ENCODE measurements at places on chromosomes 7 and 10.

GRCh38 chr7:117019287-117019686 is 66.0 kb downstream of the ST7 start:
- DNase-seq = no peak

DNA sequence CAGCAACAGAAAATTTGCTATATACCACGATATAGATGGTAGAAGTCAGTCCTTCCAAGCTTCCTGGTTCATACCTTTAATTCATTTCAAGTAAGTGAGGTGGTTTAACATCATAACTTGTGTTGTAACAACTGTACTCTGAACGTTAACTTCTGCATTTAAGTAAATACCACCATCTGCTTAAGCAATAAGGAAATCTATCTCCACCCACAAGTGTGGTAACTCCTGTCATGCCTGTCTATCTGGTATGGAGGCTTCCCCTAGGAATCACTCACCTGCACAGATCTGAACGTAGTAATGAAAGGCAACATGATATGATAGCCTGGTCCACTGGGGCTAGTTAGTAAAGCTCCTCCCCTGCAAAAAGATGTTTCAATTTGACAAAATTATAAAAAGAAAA is 2.3 kb downstream of the ERLIN1 start:
- DNase-seq = no peak

DNA sequence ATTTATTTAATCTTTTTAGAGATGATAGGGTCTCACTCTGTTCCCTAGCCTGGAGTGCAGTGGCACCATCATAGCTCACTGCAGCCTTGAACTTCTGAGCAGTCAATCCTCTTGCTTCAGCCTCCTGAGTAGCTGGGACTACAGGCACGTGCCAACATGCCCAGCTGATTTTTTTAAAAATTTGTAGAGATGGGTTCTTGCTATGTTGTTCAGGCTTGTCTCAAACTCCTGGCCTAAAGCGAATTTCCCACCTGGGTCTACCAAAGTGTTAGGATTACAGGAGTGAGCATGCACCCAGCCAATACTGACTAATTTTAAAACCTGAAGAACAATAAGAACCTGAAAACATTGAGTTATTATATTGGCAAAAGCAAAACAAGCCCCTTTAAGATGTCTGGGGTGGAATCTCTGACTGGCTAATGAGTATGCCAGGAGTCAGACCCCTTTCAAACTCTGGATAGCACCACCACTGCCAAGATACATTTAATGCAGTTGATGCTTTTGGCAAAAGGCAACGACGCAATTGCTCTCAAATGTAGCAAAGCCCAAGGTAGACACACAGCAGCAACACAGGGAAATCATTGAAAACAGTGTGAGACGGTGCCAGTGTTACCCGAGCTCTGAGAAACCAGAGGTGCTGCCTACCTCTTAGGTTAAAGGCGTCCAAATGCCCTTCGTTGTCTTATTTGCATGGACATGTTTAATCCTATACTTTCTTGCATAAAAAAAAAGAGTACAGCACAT is 40.7 kb upstream of the TOMM7 start:
- no peak for DNase-seq

DNA sequence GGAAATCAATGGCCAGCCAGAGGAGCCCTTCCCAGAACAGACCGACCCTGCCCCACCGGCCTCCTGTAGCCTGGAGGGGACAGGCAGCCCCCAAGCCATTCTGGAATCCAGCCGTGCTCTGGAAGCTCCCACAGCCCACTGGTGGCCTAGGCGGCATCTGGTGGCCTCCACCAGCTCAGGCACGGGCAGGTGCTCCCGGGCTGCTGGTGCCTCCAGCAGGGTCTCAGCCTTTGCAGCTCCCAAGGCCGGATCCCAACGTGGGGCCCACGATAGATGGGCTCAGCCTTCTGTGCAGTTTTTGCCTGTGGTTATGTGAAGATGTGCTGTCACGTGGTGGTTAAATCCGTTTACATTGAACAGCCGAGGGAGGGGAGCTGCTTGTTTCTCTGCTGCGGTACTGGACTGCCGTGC is 44.4 kb downstream of the JAKMIP3 start:
- no peak for DNase-seq

DNA sequence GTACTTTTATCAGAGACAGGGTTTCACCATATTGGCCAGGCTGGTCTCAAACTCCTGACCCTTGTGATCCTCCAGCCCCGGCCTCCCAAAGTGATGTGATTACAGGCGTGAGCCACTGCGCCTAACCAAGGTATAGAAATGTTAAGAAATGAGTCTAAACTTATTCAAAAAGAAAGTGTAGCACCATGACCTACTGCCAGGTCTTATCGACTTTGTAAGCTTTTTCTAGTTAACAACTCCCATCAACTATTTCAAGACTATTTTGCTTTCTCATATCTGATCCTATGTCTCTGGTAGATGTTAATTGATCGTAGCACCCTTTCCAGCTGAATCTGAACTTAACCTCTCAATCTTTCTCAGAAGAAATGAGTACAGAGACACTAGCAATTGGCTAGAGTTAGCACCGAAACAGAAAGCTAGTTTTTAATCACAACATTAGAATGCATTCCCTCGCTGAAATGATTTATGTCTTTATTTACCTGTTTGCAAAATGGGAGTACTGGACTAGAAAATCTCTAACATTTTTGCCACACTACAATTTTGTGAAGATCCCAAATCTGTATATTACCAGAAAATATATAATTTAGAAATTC is 114.0 kb upstream of the HGF start:
- no peak for DNase-seq

DNA sequence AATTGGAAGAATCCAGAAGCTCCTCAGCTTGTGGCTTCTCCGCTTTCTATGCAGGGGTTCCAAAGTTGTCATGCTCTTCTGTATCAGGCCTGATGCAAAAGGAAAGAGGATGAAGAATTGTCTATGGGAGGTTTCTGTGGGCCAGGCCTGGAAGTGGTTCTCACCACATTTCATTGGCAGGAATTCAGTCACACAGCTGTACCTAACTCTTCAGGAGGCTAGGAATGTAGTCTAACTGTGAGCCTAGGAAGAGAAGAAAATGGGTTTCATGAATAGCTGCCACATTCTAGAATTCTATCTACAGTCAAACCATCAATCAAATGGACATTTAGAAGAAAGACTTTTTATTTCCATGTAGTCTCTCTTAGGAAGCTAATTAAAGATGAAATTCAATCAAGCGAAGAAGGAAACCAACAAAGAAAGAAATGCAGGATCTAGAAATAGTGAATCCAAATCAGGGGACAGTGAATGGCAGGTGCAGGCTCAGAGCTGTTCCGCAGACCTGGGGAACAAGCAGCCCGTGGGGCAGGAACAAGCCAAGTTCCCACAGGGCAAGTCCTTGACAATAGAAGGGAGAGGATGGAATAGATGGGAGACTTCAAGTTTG is 25.4 kb upstream of the USP6NL start:
- DNase-seq = no peak

GRCh38 chr10:117427356-117427755 is 52.1 kb upstream of the PDZD8 start:
- no peak for DNase-seq

GRCh38 chr10:107230887-107231286 is 66.4 kb upstream of the SORCS1 start:
- DNase-seq = no peak

DNA sequence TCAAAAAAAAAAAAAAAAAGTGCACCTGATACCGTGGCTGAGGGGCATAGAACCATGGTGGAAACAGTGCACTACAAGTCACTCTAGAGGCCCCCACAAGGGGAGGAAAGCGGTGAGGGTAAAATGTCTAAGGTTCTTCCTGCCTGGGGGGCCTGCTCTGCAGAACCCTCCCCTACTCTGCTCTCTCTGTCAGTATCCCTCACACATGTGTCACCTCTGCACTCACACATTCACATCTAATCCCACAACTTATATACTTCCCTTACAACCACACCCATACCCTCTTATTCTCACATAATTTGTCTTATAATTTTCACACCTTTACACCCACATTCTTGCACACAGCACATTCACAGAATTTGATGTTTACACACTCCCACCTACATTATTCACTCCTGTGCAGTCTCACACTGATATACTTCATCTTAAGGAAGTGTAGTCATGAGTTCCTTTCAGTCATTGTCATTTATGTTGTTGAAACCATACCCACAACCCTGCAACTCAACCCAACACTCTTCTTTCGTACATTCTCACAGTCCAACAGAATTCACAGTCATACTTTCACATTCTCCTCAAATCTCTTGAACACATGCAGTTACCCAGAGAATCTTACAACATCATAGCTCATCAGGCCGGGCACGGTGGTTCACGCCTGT is 68.0 kb upstream of the PAX2 start:
- no peak for DNase-seq

GRCh38 chr7:73742753-73743641 is 4.4 kb upstream of the ABHD11 start:
- DNase-seq = no peak

DNA sequence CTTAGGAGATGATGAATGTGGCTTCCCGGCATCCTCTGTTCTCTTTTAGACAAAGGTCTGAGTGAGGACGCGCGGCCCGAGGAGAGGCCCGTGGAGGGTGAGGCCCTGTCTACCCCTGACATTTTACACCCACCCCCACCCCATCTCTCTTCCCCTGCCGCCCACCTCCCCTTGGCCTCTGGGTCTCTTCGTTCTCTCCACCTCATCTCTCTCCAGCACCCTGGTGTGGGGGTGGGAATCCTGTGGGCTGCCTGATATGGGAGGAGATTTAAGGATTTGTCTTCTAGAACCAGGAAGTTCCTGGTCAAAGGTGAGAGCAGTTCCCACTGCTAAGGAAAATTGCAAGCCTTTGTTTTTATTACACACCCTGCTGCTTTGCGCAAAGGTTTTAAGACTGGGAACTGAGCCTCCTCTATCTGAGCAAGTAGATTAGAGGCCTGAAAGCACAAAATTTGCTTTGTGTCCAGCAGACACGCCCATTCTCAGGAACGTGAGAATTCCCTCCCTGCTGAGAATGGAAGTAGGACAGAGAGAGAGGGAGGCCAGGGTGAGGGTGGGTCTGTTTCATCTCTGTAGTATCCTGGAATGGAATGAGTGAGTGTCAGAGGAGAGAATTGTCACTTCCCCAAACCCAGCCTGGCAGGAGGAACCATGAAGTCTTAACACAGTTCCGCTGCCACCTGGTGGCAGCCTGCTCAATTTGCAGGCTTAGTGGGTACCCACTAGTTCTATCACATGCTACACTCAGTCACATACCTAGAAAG is 91.2 kb downstream of the GTF2IRD1 start:
- peak; percentile 60 for DNase-seq

GRCh38 chr7:37476881-37477450 is 28.3 kb upstream of the ELMO1 start:
- no peak for DNase-seq

GRCh38 chr10:8242295-8242872 is 187.9 kb downstream of the GATA3 start:
- peak; percentile 78 for DNase-seq
